ENCODE measurements at places on chromosomes 6 and 20. TPM values are rescaled to one million over a fixed set of nuclear protein-coding genes. Genes with fewer than 3 reads are reported as not detected.

The NRSN1 gene
- total RNA-seq, result not detected

The UST gene
- total RNA-seq, result 2.8 TPM

The SLC25A27 gene
- 10.6 TPM for total RNA-seq

The MLN gene
- not detected for total RNA-seq

The MCHR2 gene
- total RNA-seq, result not detected

The GPX5 gene
- not detected for total RNA-seq

The OXT gene
- total RNA-seq, result not detected

The CST5 gene
- not detected for total RNA-seq

The HMGCLL1 gene
- 0.26 TPM for total RNA-seq

The MOCS3 gene
- 12.8 TPM for total RNA-seq

The CAGE1 gene
- total RNA-seq, result 0.03 TPM

The ATP6V1G2 gene
- 0.26 TPM for total RNA-seq

The TRIM40 gene
- total RNA-seq, result not detected

The GATA5 gene
- not detected for total RNA-seq

The PCK1 gene
- total RNA-seq, result 0.04 TPM

Data from A375 (cell line).